ENCODE measurements at places on chromosomes 16 and 17.

- DNase-seq, result no peak
These were observed 53.9 kb upstream of the MRC2 start for GRCh38 chr17:62573480-62574117.

DNA sequence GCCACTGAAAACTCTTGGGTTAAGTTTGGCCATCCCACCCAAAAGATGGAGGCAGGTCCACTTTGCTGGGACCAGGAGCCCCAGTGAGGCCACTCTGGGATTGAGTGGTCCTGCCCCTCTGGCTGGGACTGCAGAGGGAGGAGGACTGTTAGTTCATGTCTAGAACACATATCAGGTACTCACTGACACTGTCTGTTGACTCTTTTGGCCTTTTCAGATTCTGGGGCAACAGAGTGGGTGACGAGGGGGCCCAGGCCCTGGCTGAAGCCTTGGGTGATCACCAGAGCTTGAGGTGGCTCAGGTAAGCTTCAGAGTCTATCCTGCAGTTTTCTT, 19.5 kb upstream of the CYLD start:
- DNase-seq, result no peak

DNA sequence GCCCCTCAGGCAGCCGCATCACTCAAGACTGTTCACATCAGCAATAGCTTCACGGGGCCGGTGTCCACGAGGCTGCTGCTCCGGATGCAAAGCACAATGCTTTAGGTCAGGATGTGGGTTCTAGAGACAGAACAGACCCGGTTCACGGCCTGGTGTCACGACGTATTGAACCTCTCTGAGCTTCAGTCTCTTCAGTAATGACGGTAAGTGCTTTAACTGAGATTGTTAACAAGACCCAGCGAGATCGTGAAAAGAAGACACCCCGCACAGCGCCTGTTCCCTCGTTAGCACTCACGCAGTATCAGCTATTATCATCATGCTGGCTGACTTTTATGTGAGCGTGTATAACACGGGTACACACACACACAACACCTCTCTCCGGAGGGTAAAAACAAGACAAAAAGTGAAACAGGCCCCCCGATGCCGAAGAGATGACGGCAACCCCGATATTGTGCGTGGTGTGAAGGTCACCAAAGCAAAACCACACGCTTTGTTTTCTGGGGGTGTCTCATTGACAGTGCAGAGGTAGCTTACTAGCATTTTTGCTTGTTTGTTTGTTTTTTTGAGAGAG, 21.4 kb upstream of the ABR start:
- DNase-seq, result no peak

DNA sequence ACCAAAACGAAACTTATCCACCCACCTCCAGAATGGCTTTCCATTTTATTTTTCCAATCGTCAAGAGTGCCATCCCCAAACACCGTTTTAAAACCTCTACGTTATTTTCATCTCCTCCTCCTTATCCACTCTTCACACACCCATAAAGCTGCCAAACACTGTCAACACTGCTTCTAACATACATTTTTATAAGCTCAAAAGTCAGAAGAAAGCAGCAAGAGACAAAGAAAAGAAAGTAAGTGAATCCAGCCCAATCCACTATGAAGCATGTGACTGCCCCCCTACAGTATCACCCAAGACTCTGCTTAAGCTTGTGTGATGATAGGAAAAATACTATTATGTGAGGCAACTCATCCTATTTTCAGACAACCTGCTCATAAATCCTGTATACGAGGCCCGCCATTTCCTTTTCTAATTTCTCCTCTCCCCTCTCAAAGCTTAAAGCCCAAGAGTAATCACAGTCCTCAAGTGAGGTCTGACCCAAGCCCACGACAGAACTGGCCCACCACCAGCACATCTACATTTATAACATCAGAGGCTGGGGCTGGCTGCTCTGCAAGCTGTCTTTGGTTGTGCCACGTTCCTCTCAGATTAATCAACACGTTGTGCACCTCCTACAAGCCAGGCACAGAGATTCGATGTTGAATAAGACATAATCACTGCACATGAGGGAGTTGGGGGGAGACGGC, 16.3 kb downstream of the USP31 start:
- no peak for DNase-seq

- peak; percentile 71 for DNase-seq
These were observed 39.6 kb downstream of the TK2 start for GRCh38 chr16:66510298-66510697.

GRCh38 chr16:6016530-6017184, 919.1 kb upstream of the EEF2KMT start:
- no peak for DNase-seq

DNA sequence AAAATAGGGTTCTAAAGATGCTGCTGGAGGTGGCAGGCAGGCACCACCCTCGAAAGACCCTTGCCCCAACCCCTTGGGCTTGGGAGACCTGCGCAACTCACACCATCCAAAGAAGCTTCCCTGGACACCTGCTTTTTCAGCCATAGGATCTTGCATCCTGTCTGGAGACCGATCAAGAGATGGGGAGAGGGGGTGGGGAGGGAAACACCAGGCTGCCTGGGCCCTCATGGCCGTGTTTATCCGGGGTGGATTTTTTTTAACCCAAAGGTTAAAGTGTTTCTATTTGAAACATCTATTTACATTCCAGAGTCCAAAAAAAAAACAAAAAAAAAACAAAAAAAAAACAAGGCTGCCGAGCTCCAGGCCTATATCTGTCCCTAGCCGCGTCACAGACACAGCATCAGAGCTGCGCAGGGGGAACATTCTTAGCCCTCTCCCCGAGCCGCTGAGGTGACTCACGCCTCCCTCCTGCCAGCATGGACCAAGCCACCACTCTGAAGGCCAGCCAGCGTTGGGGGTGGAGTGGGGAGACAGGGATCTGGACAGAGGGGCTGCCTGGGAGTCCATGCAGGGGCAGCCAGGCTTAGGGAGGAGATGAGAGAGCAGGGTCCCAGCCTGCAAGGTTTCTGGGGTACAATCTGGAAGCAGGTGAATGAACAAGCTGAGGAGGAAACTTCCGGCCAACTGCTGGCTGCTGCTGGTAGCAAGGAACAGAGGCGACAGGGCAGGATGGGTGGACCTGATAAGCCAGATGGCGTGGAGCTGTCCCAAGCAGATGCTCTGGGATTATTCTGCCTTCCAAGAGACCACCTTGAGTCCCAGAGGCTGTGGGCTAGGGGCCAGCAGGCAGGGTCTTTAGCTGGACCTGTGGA, 14.8 kb downstream of the HDAC5 start:
- DNase-seq, result peak; percentile 98

DNA sequence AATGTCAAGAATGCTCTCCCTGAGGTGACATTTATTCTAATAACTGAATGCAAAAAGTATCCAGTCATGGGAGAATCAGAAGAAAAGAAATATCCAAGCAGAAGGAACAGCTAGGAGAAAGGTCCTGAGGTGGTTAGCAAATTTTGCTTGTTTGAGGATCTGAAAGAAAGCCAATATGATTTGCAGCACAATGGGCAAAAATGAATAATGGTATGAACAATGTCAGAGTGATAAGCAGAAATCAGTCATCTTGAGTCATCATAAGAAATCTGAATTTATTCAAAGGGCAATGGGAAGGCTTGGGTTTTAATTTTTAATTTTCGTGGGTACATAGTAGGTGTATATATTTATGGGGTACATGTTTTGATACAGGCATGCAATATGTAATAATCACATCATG, 68.5 kb downstream of the BRIP1 start:
- DNase-seq, result no peak

DNA sequence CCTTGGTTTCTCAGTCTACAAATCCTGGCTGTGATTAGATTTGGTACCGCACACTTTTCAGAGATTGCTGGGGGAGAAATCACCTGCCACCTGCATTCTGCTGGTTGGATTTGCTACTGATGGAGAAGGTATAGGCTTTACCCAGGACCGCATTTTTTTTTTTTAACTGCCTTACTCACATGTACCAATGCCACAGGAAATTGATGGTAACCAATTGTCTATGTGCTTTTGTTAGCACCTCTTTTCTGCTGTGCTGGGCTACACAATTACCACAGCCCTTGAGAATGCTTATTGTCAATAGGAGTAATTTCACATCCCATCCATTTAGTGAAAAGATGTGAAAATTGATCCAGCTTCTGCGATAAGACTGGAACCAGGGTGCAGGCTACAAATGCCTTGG, 74.4 kb upstream of the TANC2 start:
- no peak for DNase-seq

GRCh38 chr17:57892820-57893595, 43.2 kb upstream of the MRPS23 start:
- peak; percentile 99 for DNase-seq

DNA sequence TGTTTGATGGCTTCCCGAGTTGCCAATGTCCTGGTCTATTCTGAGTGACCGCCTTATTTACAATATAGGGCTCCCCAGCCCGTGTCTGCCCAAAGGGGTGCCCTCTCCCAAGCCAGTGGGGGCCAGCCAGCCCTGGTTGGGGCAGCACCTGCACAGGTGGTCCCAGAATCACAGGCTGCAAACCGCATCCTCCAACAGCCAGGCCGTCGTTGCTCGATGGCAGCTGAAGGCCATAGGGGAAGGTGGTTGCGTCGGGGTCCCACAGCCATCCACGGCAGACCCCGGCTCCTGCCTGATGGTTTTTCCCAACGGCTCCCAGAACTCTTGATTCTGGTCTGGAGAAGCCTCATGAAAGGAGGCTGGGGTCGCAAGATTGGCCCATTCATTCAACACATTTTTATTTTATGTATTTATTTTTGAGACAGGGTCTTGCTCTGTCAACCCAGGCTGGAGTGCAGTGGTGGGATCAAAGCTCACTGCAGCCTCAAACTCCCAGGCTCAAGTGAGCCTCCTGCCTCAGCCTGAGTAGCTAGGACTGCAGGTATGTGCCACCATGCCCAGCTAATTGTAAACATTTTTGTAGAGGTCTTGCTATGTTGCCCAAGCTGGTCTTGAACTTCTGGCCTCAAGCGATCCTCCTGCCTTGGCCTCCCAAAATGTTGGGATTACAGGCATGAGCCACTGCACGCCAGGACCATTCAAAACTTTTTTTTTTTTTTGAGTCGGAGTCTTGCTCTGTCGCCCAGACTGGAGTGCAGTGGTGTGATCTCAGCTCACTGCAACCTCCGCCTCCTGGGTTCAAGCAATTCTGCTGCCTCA, 79.0 kb upstream of the TOB1 start:
- peak; percentile 46 for DNase-seq

- DNase-seq, result no peak
These were observed 114.0 kb downstream of the FTO start for GRCh38 chr16:53817812-53818550.

GRCh38 chr17:49570540-49571242, 5.0 kb upstream of the NXPH3 start:
- peak; percentile 72 for DNase-seq

GRCh38 chr16:7820816-7821215, 488.2 kb downstream of the RBFOX1 start:
- no peak for DNase-seq

DNA sequence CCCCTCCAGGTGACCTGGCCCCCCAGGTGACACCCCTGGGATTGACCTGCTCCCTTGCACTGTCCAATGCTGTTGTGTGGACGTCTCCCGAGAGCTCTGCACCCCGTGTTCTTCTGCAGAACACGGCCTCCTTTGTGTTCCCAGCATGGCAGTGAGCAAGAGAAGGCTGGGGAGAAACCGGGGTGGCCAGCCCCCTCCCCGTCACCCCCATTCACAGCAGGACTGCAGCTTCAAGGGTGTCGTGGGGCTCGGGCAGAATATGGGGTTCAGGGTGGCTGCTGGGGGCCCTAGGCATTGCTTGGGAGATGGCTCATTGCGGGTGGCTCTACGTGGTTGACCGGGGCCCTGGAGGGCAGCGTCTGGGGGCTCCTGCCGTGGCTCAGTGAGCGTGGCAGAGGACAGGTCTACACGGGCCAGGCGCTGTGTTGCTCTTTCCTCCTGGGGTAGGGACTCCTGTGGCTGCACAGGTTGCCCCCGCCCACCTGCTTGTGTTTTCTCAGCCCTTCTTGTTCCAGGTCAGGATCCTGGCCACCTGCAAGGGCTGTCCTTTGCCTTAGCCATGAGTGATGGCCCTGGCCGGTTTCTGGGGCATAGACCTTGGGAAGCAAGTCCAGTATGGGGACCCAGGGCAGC, 12.5 kb downstream of the GSE1 start:
- no peak for DNase-seq

DNA sequence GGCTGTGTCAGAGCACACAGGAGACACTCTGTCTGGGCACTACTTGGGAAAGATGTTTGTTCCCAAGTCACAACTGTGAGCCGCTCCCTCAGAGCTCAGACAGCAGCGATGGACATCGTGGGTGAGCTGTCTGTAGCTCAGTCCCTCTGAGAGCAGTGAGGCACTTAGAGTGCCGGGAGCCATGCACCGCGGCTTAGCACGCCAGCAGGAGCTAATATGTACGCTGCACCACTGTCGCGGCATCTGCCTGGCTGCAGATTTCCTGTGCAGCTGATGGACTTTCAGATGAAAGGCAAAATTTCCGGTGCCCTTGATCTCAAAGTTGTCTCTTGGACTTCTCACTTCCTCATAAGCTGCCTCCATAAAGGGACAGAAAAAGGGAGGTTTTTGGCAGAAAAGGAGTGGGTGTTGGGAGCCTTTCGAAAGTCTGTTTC, 92.8 kb upstream of the ZNF469 start:
- DNase-seq, result no peak

GRCh38 chr17:44931376-44931775, 16.1 kb upstream of the GFAP start:
- DNase-seq, result no peak

- no peak for DNase-seq
These were observed 13.5 kb downstream of the TRIM37 start for GRCh38 chr17:59093145-59093701.

DNA sequence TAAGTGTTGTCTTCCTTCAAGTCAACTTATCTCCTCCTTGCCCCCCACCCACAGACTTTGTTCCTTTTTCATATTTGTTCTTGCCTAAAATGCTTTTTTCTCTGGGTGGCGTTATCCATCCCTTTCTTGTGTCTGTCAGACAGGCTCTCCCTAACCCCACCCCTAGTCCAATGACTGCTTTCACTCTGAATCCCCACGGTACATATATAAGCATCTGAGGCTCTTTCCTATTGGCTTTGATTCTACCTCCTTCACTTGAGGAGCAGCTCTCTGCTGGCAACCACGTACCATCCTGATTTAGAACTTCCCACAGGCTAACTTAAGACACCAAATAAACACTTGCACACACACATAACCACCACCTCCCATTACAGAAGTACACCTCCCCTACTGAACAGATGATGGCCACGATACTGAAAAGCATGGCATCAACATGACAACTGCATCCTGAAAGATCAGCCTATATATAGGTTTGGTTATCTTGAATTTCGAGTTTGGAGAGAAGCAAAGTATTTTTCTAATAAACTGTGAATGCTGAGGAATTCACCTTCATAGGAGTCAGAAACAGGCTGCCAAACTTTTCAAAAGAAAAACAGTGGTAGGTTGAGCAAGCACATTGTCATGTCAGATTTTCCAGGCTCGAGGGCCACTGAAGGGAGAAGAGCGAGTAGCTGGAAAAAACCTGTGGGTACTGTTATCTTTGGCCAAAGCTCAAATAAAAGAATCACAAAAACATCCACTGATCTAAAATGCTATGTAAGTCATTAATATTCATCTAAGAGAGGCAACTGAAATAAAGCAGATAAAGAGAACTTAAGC, 24.3 kb downstream of the STAT3 start:
- DNase-seq, result no peak

DNA sequence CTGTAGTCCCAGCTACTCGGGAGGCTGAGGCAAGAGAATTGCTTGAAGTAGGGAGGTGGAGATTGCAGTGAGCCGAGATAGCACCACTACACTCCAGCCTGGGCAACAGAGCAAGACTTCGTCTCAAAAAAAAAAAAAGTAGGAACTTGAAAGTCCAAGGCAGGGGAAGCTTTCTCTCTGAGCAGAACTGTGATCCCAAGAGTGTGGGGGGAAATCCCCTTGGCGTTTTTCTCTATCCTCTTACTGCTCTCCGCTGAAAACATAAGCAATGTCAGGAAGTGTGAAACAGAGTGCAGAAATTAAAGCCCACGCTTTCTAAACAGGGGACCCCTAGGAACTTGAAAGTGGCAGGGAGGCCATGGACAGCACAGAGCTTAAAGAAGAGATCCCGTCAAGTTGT, 9.8 kb upstream of the CMTM3 start:
- DNase-seq, result no peak
